Tongue (tissue), 3 donors: ENCODE measurements at places on chromosomes 7 and 10. TPM values are rescaled to one million over a fixed set of nuclear protein-coding genes. Genes with fewer than 3 reads are reported as not detected.

ADAP1 gene
- total RNA-seq = 1.6 TPM

TMEM26 gene
- total RNA-seq = 7.4 TPM

PKD2L1 gene
- total RNA-seq = not detected

ZNF32 gene
- total RNA-seq = 29.4 TPM

SRRM3 gene
- total RNA-seq = 0.62 TPM

TMEM72 gene
- 0.41 TPM for total RNA-seq

AKR1C1 gene
- 5.4 TPM for total RNA-seq

HOXA5 gene
- 0.21 TPM for total RNA-seq

PCBD1 gene
- 30.9 TPM for total RNA-seq

FEZF1 gene
- not detected for total RNA-seq

RPA3 gene
- total RNA-seq = 29.3 TPM
